ENCODE measurements at places on chromosomes 6 and 20.

DNA sequence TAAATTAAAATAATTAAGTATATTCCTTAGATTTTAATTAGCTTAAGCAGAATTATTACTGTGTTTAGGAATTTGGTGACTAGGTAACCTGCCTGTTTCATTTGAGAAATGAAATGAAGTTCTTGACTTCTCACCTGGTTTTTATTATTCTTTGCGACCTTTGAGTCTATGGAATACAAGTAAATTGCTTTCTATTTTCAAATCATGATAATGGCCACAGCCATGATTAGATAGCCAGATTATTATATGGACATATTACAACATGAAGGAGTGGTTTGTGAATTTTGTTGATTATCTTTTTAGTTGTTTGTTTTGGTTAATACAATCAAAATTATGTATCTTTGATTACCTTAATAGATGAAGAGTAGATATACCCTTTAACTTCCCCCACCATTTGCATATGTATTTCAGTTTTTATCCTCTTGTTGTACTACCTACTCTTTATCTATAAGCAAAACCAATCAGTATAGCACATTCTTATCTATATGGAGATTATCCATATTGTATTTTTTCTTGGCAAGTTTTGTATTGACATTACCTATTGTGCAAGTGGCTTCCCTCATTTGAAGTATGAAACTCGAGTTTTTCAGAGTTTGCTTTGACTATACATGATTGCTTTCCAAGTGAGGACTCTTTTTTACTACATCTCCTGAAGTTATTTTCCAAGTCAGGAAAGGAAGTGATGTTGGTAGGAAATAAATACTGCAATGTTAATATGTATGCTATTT lies 47.9 kb downstream of the CD2AP start:
- DNase-seq: no peak

- DNase-seq: no peak
These were observed 9.1 kb downstream of the MAPK13 start for GRCh38 chr6:36139431-36139830.

DNA sequence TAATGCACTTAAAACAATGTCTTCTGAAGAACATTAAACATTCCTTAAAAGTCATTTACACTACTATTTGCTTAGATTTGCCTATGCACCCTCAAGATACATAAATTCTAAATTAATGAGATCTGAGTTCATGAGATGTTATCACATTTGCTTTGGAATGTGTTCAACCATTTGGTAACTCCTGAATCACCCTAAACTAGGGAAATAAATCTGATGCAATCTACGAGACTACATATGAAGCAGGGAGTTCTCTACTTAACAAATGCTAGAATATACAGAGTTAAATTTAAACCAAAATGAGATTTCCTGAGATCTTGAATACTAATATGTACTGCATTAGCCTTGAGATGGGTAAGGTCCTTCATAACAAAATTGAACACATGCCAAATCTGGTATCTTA lies 170.1 kb downstream of the CLIC5 start:
- no peak for DNase-seq

DNA sequence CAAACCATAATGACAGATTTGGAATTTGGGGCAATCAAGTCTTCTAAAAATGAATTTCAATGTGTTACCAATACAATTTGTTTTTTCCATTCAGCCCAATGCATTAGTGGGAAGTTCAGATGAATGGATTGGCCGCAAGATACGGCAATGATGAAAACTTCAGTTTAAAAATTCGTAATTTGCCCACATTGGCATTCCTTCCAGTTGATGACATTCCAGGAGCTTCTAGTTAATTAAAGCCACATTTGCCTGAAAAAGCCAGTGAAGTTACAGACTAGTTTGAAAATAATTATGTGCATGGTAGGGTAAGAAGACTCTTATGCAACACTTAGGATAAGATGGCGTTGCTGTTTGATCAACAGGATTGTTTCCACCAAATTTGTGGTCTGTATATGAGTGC lies 46.2 kb downstream of the NHLRC1 start:
- no peak for DNase-seq

- no peak for DNase-seq
These were observed 4.6 kb downstream of the MDGA1 start for GRCh38 chr6:37693079-37693478.
